ENCODE measurements at places on chromosomes 7 and 10.

DNA sequence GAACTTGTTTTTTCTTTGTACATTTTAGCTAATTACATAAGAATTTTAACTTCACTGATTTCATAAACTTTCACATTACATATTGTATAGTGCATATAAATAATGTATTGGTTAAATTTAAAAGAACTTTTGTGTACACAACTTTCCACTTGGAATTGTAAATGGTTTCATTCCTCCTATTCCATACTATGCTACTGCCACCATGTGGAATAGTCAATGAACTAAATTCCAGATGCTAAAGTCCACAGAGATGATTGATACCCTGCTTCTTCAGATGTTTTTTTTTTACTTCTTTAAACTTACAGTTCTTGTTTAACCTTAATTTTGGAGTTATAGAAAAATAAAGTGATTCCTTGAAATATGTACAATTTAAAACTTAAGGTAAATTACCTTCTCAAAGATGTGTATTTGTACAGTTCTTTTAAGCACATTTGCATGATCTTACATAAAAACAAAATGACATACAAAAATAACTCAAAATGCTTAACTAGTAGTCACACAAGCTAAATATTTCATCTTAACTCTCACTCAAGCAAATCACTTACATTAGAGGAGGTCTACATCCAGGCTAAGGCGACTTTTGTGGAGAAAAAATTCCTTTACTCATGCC lies 247.6 kb upstream of the HGF start:
- no peak for DNase-seq

DNA sequence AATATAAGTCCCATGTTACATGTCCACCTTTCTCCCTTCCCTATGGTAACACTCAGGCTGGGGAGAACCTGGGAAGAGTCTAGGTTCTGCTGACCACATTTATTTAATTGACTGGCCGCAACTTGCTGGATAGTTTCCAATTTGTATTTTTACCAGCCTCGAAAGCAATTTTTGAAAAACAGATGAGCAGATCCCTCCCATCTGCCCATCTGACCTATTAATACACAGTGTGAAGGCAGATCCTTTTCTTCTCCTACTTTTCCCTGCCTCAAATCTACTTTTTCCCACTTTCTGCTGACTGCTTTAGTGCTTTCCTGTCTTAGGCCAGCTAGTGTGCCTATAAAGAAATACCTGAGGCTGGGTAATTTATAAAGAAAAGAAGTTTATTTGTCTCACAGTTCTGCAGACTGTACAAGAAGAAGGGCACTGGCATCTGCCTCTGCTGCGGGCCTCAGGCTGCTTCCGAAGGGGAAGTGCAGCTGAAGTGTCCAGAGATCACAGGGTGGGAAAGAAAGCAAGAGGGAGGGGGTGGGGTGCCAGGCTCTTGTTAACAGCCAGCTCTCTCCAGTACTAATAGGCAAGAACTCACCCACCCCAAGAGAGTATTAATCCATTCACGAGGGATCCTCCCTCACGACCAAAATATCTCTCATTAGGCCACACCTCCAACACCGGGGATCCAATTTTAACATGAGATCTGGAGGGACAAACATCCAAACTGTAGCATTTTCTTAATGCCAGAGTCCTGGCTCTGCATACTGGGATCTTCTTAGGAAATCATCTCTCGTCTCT lies 336.0 kb upstream of the IGFBP3 start:
- no peak for DNase-seq

GRCh38 chr7:78718212-78718611 lies 735.3 kb downstream of the MAGI2 start:
- no peak for DNase-seq

- DNase-seq = no peak
Observed at GRCh38 chr7:10588084-10588483, 385.6 kb upstream of the PHF14 start.

DNA sequence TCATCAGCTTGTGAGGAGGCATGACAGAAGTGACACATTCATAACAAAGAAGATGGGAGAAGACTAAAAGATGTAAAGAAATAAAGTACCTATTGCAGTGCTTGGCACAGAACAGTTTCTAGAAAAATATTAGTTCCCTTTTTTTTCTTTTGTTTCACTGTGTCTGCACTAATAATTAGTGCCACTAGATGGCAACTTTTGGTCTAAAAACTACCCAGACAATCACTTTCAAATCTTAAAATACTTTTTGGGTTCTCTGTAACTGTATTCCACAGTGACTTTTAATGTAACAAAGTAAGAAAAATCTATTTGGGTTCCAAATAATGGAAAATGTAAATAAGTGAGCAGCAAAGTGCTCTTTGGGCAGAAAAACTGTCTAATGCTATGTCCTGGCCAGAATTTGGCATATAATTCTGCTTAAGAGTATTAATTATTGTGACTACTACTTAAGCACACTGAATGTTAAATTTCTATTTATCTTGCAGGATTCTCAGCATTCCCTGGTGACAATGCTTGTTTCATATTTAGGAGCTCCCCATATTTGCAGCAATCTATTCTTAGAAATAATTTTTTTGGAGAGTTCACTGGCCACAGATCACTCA lies 134.8 kb upstream of the KIF5B start:
- DNase-seq = no peak

GRCh38 chr7:23001610-23002009 lies 12.3 kb downstream of the HYCC1 start:
- DNase-seq = no peak

GRCh38 chr7:81688622-81689411 lies 81.0 kb downstream of the HGF start:
- DNase-seq = no peak

- no peak for DNase-seq
Observed at GRCh38 chr10:1172256-1172984, 116.2 kb downstream of the WDR37 start.

- DNase-seq = no peak
Observed at GRCh38 chr7:77757589-77757988, 40.6 kb downstream of the TMEM60 start.

- no peak for DNase-seq
Observed at GRCh38 chr10:60992636-60993035, 48.7 kb upstream of the RHOBTB1 start.

DNA sequence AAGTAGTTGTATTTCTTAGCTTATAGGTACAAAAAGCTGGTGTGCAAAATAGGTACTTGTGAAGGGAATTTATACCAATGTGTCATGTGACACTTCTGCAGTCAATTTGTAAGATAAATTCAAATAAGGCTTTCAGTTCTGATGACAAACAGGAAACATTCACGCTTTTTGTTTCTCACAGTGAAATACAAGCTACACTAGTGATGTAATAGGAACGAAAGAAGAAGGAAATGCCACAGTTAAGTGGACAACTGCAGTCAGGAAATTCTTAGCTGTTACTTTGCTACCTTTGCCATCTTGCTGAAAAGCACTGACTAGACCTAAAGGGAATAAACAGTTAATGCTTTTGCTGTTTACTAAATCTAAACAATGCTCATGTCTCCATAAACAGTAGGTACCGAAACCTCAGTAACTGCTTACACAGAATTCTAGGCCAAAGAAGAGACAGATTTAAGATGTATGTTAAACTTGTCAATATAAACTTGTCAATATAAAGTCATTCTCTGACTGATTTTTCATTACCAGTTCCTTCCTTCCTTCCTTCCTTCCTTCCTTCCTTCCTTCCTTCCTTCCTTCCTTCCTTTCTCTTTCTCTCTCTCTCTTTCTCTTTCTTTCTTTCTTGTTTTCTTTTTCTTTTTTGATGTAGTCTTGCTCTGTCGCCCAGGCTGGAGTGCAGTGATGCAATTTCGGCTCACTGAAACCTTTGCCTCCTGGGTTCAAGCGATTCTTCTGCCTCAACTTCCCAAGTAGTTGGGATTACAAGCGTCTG lies 10.1 kb downstream of the OTUD1 start:
- DNase-seq = no peak

- no peak for DNase-seq
Observed at GRCh38 chr7:106482091-106482490, 178.9 kb downstream of the CCDC71L start.

DNA sequence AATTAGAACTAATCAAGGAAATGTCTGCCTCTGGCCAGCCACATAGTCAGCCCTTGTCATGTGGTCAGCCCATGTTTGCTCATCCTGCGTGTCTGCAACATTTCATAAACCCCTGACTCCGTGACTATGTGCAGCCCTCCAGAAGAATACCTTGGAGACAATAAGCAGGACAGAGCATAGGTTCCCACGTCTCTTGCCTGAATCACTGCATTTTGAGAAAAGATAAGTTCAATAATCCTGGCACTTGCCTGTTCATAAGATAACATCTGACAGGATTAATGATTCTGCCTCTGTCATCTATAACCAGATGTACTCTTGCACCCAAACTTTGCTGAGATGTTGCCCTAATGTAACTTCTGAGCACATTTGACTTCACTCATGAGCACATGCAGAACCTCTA lies 78.4 kb downstream of the AKR1D1 start:
- DNase-seq = no peak

DNA sequence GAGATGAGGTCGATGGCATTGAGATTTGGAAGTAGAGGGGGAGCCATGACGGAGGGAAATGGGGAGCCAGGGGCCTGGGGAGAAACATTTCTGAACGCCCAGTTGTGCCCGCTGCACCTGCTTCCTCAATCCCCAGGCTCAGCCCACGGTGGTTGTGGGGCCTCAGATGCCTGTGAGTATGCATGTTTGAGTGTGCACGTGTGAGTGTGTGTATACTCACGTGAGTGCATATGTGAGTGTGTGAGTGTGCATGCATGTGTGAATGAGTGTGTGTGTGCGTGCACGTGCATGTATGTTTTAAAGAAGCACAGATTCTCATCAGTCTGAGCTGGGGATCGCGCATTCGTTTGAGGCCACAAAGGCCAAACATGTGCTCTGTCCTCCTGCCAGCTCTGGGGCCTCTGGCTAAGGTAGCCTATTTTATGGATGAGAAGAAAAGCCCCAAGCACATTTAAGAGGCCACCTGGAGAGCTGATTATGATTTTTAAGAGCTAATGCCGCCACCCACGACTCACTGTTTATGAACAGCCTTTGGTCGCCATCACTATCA lies 154.8 kb downstream of the ARHGAP12 start:
- DNase-seq = no peak

DNA sequence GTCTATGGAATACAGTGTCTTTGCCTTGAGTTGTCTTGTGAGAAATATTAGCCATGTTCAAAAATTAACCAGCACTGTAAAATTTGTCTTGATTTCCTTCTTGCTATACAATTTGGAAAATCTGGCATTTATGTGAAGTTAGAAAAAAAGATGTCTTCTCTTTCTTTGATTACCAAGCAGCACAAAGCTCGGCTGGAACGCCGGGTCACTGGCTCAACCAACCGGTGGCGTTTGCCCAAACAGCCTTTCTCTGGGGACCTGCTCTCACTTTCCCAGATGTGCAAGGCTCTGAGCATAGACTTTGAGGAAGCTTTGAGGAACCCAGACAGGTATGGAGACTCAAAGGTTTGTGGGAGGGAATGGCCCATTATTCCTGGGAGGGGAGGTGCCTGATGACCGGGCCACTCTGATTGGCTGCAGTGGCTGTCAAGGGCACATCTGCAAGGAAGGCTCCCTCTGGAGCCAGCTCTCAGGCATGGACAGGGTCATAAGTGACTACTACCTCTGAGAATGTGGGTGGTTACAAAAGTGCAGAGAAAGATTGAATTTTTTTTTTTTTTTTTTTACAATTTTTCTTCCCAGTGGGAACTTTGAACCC lies 5.6 kb downstream of the BTBD16 start:
- DNase-seq = no peak

DNA sequence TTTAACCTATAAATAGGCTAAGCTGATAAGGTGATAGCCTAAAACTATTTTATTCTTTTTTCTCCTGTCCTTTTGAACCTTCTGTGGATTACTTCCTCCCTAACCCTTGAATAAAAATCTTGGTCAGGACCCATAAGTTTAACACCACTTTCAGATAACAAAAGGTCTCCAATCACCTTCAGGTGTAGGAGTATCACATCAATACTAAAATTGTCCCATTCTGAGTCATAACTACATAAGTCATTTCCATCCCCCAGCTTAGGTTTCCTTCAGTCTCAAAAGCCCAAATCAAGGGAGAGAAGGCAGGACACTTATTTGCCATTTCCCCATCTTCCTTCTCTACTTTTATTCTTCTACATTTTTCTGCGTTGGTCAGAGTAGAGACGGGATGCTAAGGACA lies 56.9 kb upstream of the WNT16 start:
- DNase-seq = no peak

- no peak for DNase-seq
Observed at GRCh38 chr10:393787-394438, 258.7 kb downstream of the ZMYND11 start.

DNA sequence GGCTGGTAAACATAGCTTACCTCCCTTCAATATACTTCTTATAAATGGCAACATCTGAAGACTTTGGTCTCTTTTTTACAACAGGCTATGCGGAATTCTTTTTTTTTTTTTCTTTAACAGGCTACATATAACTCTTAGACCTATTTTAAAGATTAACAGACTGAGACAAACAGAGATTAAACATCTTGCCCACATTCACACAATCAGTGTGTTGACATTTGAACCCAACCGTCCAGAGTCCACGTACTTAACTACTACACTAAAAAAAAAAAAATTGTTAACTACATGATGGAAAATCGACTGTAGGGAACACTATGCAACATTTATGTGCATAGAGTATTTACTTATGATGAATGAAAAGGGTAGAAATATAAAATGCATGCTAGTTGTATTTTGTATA lies 298.5 kb downstream of the ELMO1 start:
- no peak for DNase-seq

GRCh38 chr7:84248267-84248666 lies 53.7 kb upstream of the SEMA3A start:
- DNase-seq = no peak

- no peak for DNase-seq
Observed at GRCh38 chr7:28239823-28240204, 59.2 kb upstream of the JAZF1 start.

DNA sequence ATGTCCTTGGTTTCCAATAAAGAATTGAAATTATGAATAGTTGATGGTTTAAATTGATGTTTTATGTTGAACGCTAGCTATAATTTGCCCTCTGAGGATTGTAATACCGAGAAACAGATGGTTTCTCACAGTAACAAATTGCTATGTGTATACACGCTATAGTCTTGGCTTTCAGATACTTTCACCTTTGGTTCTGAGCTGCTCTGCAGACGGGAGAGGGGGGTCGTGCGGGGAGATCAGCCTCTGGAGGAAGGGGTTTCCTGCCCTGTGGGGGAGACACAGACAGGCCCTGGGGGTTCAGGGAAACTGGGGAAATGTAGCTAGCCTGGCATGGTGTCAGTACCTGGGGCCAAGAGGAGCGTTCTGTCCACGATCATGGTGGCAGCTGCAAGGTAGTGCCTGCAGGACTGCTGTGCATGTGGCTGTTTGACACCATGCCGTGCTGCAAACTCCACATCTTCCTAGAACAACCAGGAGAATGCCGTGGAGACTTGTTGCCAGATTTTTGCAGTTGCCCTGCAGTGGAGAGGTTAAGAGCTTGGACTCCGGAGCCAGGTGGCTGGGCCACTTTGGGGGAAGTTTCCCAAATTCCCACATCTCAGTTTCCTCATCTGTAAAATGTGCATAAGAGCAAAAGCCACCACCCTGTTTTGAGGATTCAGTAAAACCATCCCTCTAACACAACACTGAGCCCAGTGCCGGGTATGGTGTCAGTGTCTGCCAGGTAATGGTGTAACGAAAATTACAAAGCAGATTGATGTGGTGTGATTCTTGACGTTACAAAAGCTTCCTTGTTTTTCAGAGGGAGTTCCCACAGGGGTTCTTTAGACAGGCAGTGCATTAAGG lies 167.9 kb downstream of the CUX1 start:
- no peak for DNase-seq
